ENCODE measurements at places on chromosomes 6 and 20.

DNA sequence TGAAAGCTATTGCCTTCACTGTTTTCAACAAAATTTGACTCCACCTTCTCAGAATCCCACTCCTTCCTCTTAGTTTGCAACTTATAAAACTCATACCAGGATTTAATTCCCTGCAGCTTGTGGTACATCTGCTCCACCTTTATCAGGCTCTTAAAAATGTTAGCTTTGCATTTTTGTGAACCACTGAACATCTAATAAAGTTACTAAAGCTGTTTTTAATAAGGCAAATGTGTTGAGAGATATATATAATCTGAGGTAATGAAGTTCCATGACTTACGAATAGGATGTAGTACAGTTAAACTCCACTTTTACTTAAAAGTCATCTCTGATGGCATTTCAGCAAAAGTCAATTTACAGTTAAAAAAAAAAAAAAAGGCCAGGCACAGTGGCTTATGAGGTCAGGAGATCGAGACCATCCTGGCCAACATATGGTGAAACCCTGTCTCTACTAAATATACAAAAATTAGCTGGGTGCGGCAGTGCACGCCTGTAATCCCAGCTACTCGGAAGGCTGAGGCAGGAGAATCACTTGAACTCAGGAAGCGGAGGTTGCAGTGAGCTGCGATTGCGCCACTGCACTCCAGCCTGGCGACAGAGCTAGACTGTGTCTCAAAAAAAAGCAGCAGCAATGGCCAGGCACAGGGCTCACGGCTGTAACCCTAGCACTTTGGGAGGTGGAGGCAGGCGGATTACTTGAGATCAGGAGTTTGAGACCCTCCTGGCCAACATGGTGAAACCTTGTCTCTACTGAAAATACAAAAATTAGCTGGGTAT, 106.2 kb downstream of the KIF13A start:
- no peak for DNase-seq

- no peak for DNase-seq
Observed at GRCh38 chr20:50478162-50478990, 31.8 kb upstream of the PTPN1 start.

DNA sequence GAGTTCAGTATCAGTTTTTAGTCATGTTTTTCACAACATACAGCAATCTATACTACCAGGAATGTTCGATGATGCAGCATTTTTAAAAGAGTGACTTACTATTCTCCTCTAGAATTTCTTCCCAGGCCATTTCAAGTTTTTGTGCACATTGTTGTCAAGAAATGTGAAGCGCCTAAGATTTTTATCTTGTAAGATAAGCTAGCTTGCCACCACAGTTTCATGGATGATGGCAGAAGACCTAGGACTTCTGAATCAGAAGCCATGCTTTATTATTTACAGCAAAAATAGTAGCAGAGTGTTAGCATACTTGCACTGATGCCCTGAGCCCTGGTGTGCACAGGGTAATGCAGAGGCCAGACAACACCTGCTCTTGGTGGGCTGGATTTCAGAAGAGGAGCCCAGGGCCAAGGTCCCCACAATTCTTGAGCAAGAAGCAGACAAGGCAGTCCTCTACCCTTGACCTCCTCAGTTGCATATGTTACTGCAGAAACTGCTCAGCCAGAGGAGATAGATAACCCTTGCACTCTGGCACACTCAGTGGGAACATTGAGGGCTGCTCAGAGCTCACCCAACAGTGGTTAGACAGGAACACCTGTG, 99.2 kb downstream of the QKI start:
- no peak for DNase-seq

GRCh38 chr6:111850295-111850937, 22.8 kb downstream of the FYN start:
- no peak for DNase-seq

DNA sequence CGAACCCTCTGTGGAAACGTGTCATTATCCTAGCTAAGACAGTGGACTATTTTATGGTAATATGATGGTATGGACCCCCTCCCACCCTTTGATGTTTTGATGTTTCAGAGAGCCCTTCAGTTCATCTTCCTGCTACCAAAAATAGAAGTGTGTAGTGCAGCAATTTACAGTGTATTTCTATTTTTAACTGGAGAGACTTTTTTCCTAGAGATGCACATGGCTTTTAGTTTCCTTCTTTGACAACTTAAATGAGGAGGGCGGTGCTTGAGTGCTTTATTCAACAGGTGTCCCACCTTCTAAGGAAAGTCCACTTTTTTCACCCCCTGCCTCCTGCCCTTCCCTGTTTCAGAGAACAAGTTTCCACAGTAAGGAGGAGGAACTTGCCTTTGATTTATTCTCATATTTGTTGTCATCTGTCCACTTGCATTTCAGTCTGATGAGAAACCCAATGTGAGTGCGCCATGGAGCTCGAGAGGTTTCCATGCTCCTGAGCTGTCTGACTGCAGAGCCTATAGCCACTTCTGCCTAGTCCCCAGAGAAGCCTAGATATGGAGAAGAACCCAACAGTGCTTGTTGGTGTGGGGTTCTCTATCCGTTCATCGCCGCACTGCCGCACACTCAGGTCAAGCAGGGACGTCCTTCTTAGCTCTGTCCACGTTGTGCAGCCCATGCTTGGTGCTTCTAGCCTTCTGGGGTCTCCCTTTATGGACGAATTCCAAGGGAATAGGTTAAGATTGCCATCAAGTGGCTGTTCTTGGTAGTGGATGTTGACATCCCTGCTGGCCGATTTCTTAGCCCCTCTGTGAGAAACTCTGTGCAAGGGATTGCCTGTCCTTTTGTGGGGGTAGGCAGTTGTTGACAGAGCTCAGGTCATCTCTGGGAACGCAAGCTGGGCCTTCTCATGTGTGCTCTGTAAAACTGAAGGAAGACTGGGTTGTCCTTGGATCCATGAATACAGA, 144.2 kb downstream of the JARID2 start:
- peak; percentile 2 for DNase-seq

DNA sequence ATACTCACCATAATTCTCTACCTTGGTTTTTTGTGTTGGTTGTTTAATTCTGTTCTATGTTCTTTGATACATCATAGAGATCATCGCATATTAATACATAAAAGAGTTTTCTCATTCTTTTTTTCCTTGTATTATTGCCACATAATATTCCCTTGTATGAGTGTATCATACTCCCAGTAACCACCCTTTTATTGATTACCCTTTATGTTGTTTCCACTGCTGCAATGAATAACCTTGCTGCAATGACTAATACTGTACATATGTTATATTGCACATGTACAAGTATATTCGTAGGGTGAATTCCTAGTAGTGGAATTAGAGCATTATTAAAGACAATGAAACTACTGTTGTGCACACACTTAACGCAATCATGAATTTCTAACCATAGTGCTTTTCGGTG, 9.1 kb upstream of the SF3B5 start:
- no peak for DNase-seq

GRCh38 chr6:40148882-40149573, 214.8 kb upstream of the MOCS1 start:
- no peak for DNase-seq

- no peak for DNase-seq
Observed at GRCh38 chr6:20605061-20605460, 70.8 kb downstream of the CDKAL1 start.

DNA sequence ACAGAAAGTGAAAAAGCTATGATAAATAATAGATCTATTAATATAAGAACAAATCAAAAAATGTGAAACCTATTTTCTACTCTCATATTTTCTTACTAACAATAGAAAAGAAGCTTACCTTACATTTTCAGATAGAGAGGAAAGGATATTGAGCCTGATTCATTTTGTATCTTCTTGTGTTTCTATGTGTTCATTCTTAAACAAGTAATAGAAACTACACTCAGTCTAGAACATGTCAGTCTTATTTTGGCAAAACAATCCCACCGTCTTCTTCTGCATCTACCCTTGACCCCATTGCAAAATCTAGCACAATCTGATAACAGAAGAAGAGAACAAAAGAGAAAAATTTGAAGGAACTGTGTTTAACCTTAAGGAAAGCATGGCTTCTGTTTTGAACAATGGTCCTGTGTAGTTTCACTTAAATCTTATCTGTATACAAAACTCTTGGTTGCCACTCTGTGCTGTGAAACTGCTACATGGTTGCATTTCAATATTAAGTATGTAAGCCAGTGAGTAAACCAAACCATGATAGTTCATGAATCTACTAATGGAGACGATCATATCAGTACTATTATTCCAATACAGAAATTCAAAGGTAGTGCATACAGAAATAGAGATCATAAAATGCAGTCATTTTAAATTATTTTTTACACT, 69.5 kb upstream of the LGSN start:
- DNase-seq: no peak

- DNase-seq: no peak
Observed at GRCh38 chr6:14863902-14864850, 381.7 kb upstream of the JARID2 start.

GRCh38 chr20:38120625-38120988, 44.5 kb downstream of the TGM2 start:
- no peak for DNase-seq

- no peak for DNase-seq
Observed at GRCh38 chr20:59752704-59753460, 148.5 kb downstream of the PHACTR3 start.

DNA sequence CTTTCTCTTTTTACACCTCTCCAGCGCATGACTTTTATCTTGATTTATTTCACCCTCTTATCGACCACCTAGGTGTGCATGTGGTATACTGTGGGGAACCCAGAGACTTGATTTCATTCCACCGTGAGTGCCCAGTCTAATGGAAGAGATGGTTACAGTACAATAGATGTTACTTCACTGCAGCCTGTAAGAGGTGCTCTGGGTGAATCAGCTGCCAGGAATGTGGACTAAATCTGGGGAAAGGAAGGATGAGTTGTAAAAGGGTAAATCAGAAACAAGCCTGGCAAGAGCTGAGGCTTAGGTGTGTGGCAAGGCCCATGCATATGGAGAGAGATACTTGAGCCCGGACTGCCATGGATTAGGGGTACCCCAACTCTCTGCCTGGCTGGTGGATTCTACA, 7.4 kb downstream of the STK35 start:
- DNase-seq: no peak

- DNase-seq: no peak
Observed at GRCh38 chr6:3139090-3139903, 18.0 kb downstream of the TUBB2A start.

DNA sequence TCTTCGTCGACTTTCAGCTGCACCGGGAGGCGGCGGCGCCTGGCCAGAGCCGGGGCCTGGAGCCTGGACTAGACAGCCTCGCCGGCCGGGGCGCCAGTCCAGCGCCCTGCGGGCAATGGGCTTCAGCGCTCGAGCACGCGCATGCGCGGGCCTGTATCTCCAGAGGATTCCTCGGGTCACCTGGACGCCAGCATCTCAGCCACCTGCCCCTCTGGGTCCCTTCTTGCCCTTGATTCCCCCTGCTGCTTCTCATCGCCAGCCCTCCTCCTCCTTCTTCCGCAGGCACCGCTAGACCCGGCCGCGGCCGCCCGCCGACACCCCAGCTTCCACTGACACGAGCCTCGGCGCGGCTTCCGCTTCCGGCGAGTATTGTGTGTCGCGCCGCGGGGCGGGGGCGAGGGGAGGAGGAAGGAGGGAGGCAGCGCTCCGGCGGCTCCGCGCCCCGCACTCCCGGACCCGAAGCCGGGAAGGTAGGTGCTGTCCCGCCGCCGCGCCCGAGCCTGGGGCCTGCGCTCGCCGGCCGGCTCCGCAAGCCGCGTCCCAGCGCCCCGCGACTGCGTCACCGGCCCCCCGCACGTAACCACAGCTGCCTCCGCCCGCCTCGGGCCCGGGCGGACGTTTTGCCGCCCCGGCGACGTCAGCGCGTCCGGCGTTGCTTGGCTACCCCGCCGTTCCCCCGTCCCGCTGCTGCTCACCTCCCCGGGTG, at the start of gene TRIM39:
TSS of gene TRIM39 (plus strand) at position 402 of the 706 bp plus-strand sequence. CDS start 2,391 bp downstream, outside the sequence.
- peak; percentile 79 for DNase-seq

DNA sequence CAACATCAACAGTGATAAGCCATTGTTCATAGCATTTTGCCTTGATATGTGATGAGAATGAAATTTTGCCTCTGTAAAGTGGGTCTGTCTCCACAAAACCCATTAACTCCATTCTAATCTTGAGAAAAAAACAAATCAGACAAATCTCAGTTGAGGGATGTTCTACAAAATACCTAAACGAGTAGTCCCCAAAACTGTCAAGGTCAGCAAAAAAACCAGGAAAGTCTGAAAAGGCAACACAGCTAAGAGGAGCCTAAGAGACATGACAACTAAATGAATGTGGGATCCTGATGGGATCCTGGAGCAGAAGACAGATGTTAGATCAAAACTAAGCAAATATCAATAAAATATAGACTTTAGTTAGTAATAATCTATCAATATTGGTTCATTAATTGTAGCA, 431.6 kb upstream of the SPTLC3 start:
- no peak for DNase-seq

DNA sequence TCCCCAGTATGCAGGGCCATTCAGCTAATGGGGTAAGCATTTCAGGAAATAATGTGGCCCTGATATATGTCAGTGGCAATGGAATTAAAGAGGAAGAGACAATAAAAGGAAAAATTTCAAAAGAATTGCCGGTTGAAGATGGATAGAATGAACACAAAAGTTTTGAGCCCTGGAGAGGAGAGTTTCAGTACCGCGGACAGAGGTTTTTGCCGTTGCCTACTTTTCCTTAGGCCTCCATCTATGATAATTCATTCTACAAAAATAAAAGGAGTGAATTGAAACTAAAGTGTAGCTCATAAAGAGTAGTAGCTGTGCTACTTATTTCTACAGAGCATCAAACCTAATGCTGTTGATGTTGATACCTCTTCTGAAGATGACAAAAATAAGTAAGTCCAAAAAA, 140.7 kb downstream of the RNASET2 start:
- no peak for DNase-seq

- DNase-seq: no peak
Observed at GRCh38 chr6:50845499-50846143, 26.9 kb downstream of the TFAP2B start.

DNA sequence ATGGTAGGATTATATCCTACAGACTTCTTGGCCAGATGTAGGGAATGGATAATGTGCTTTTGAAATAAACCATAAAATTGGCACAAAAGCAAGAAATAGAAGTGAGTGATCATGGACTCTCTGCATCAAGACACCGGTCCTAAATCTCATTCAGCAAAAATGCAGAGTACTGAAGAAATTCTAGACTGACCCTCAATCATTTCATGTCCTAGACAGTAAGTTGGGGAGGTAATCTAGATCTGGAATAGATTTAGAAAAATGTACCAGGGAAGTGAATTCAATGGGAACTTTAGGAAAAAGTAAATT, 69.7 kb upstream of the ADTRP start:
- DNase-seq: no peak

GRCh38 chr20:9021699-9022098, 47.2 kb upstream of the PLCB4 start:
- no peak for DNase-seq

DNA sequence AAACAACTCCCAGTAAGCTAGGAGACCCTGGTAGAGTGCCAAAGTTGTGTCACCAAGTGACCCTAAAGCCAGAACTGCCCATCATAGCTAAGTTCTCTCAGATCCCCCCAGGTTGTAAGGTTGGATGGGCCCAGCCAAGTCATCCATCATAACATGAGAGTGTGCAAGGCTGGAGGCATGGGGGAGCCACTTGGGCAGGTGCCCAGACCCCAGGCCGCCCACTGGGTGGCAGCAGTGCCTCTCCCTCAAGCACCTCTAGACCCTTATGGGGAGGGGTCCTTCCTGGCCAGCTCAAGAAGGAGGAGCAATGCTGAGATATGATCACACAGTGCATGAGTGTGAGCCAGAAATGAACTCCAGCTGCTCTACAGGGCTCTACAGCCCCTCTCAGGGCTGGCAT, 154.5 kb downstream of the MYLK4 start:
- no peak for DNase-seq

GRCh38 chr20:58883241-58883691, 30.8 kb downstream of the GNAS start:
- DNase-seq: no peak
